ENCODE measurements at places on chromosomes 3 and 15.

DNA sequence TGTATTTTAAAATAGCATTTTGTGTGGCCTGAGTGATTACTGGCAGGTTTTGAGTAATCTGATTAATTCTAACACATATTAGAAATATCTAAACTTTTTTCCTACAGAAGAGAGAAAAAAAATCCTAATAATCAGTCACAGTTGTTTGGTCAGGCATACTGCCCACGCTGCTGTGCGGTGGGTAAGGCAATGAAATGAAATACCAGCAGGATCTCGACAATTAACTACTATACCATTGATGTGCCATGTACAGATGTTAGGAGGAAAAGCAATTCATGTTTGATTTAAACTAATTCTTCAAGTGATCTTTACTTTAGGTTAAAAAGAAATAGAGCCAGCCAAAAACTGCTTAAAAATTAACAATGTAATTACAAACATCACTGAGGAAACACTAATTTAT is 5.2 kb downstream of the GRAMD2A start:
- no peak for DNase-seq

- DNase-seq, result no peak
Observed at GRCh38 chr15:67758619-67759300, 66.5 kb upstream of the SKOR1 start.

DNA sequence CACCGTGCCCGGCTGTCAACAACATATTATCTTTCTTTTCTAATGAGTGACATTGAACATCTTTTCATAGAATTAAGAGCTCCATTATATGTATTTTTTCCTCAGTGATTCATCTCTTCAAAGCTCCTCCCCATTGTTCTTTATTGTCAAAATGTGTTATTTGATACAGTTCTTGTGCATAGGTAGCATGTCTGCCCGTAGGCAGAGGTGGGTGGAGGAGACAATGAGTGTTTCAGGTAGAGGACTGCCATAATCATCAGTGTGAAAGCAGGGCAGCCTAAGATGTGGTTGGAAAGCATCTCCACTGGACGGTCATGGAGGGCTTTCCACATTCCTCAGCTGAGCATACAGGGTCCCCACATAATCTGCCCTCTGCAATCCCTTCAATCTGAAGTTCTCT is 452.0 kb upstream of the MCTP2 start:
- no peak for DNase-seq

DNA sequence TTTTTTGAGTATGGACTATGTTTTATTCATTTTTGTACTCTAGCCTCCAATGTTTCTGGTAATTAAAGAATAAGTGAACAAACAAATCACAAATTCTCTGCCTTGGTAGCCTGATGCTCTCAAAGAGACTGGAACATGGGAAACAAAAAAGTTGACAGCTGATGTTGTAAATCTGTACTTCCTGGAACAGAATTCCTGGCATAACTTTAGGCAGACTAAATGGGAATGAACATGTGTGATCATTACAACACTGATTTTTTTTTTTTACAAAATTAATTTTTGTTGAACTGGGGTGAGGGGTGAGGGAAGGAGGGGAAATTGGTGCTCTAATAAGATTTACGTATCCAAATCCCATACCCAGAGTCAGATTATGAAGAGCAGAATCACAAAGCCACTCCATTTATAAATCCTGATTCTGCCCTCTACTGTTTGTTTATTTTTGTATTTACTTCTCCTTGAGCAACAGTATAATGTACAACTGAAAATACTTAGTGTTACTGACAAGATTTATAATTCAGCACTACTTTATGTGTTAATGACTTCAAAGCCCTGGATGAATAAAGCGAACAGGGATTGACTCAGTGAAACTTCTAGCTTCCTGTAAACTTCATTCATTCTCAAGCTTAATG is 165.0 kb downstream of the FRMD5 start:
- DNase-seq, result no peak

- no peak for DNase-seq
Observed at GRCh38 chr3:25151281-25151902, 276.7 kb upstream of the RARB start.

DNA sequence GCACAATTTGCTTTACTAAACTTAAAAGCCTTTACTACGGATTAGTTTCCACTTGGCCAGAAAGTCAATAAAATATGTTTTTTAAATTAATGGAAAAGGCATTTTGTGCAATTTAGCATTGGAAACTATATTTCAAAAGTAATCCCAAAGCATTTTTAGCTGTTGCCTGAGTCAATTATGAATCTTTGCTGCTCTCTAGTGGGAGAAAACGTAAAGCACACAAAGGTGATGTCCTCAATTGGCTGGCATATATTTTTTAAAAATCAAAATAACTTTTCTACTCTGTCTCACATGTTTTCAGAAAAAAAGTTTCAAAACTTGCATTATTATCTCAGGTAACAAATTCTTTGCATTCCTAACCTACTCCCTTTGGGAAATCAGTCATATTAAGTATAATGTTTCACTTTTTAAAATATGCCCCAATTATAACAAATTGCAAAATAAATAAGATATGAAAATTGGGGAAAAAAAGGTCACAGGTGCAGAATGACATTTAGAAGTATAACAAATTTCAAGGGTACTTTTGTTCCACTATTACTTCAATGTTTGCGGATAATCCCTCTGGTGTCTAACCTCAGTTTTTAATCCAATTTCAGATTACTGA is 47.2 kb upstream of the TEX55 start:
- DNase-seq, result no peak

DNA sequence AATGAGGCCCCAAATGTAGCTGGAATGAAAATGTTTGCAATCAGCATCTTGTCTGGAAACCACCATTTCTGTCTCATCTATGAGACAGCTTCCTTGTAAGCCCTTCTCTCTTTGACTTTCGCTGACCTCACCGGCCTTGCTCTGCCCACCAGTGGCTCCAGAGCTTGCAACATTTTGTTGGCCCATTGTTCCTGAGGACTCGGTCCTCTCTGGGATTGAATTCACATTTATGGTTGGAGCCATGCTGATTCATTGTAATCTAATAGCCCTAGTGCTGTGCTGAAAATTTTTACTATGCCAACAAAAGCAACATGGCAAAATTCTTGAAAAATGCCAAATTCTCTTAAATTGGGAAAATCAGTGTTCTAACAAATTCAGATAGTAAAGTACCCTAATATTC is 37.2 kb downstream of the ABHD5 start:
- DNase-seq, result no peak

- no peak for DNase-seq
Observed at GRCh38 chr3:138338244-138338643, 8.6 kb upstream of the NME9 start.

GRCh38 chr3:195210266-195210973 is 60.5 kb downstream of the XXYLT1 start:
- DNase-seq, result no peak

- no peak for DNase-seq
Observed at GRCh38 chr3:170848292-170848917, 21.6 kb downstream of the RPL22L1 start.

- DNase-seq, result no peak
Observed at GRCh38 chr3:40166997-40167396, 142.5 kb upstream of the EIF1B start.

- no peak for DNase-seq
Observed at GRCh38 chr3:51716805-51717204, 9.9 kb downstream of the GRM2 start.

DNA sequence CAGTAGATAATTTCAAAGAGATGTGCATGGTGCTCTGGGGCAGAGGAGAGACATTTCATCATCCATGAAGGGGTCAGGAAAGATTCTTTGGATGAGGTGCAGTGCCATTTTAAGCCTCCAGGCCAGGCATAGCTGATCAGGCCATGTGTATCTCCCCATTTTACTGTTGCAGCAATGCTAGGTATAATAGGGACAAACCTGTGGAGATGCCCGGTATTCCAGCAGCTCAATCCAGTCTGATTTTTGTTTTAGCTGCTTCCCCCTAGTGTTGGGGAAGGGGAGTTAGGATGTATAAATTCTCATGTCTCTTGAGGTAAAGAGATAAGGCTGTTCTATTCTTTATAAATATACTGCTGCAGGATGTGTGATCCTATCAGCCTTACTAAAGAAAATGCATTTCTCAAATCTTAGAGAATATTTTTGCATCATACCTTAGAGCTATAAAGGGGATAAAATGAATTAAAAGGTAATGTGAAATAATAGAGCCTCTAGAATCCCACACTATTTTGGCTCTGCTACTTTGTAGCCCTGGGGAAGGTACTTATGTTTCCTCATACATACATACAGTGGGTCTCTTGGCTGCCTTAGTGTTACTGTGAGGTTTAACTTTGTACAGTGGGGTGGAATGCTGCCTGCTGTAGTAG is 5.2 kb downstream of the CDV3 start:
- DNase-seq, result no peak

DNA sequence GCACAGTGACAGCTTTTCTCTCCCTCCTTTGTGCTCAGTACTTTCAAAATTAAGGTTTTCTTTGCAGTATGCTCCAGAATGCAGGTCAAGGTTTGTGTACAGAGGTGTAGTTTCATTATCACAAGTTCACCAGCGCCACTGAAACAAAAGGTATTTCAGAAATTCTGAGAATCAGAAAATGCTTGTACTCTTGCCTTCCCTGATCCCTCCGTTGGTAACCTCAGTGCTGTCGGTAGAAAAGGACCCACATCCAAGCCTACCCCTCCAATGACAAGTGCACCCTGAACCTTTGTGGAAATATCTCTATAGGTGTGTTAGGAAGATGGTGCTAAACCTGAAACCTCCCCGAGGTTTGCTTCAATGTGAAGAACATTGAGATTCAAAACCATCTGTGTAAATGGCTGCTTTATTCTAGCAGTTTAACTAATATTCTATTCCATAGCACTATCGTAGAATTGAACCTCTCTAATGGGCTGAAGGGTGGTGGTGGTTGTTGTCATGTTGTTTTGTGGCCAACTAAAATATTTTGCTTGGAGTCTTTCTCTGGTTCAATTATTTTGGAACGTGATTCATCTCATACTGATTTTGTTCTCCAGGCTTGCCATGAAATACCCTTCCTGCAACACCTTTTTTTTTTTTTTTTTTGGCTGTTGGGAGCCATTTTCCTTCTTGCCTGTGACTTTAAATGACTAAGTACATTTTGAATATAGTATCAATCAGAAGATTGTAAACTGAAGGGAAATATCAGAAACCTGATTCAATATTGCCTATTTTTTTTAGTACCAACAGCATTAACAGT is 20.7 kb downstream of the ZBTB38 start:
- DNase-seq, result no peak

- no peak for DNase-seq
Observed at GRCh38 chr15:99029341-99030144, 22.0 kb upstream of the PGPEP1L start.

DNA sequence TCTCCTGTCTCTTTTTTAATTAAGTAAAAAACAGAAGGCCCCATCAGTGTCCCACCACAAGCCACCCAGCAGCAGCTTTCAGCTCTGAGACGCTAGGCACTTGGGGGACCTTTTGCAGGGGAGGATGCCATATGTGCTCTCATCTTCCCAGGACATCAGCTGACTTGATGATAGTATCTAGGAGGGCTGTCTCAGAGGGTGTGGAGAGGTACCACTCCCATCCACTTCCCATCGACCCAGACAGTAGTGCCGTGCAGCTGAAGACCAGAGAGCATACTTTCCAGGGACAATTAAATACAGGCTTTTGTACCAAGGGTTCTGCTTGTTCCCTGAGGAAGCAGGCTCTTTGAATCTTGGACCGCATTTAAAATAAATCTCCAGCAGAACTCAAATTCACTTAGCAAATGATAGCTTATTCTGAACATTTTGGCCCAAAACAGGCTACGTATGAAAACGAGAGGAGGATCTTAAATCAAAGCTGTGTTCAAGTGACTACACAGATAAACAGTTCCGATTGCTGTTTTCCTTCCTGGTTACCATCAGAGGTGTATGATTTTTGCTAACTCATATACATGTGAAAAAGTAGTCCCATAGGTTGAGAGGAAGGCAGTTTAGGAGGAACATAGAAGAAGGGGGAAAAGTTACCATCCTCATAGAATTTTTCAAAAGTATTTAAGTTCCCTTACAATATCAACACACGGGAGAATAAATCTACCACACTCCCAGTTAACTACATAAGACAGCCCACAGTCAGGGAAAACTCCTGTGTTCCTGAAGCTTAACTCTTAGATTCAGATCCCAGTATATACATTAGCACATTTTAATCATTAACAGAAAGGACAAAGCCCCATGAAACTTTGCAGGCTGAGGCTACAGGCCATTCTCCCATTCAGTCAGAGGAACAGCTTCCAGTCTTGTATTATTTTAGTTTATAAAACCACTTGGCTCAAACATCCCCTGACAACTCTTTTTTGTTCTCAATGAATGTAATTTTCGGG is 9.5 kb downstream of the WNT5A start:
- DNase-seq, result no peak

All from stimulated activated CD4-positive, alpha-beta T cell treated with anti-CD3 and anti-CD28 coated beads, Interleukin-2, amount 100 ng/mL, for 24 hours (primary cell).